ENCODE measurements at places on chromosomes 7 and 10. TPM values are rescaled to one million over a fixed set of nuclear protein-coding genes. Genes with fewer than 3 reads are reported as not detected.

HACD1 gene
- total RNA-seq, result 25.3 TPM

DNA sequence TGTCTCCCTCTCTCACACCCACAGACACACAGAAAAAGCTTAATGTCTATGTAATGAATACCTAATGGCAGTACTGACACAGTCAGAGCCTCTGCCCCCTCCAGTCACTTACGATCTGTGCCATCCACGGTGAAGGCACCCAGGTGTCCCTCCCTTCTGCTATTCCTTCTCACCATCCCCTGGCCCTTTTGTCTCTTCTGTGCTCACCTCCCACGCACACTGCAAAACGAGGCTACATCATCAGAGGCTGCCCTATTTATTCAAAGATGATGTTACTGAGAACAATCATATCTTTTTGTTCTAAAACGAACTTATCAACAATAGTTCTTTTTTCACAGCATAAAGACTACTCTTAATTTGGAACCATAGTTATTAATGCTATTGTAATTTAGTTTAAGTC lies 246.9 kb upstream of the MKLN1 start:
- DNase-seq, result no peak

GRCh38 chr7:94412762-94413322 lies 18.1 kb downstream of the COL1A2 start:
- DNase-seq, result no peak

HMX3 gene
- total RNA-seq, result 0.32 TPM

KAZALD1 gene
- 2.3 TPM for total RNA-seq

GRCh38 chr7:118305671-118306070 lies 81.2 kb downstream of the ANKRD7 start:
- no peak for DNase-seq

- DNase-seq, result no peak
These were observed 997 bp downstream of the WDR37 start for GRCh38 chr10:1057106-1057657.

DNA sequence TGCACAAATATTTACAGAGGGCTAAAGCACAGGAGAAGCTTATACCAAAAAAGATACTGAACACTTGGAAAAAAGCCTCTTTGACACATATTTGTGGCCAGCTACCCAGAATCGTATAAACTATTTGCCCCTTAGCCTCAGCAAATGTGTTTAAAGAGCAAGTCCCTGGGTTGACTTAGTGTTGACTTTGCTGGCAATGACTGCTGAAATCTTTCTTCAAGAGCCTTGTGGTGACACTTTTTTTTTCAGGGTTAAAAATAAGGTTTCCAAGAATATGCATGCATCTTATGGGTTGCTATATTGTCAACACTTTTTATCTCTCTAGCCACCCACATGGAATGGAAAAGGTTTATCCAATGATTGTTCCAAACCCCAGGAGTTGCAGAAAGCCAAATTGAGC lies 14.9 kb upstream of the PLEKHS1 start:
- DNase-seq, result no peak

DNA sequence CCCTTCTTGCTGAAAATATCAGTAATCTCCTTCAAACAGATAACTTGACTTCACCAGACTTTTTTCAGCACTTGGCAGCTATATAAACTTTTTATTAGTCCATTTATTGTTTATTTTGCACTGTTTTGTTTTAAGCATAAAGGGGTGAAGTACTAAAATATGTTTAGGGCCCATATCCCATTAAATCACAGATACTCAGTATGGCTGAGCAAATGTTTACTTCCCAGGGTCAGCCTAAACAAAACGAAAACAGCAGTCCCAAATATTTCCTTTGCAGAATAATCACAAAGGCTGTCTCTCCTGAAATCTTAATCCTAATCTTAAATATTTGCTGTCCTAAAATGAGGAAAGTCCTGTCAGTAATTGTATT lies 649.6 kb downstream of the TNS3 start:
- DNase-seq, result no peak
